Stimulated activated CD8-positive, alpha-beta memory T cell treated with anti-CD3 and anti-CD28 coated beads, Interleukin-7, amount 100 ng/mL, for 48 hours (primary cell): ENCODE measurements at places on chromosomes 2 and 18.

GRCh38 chr18:42641996-42642395 lies 473.5 kb downstream of the RIT2 start:
- DNase-seq, result no peak

DNA sequence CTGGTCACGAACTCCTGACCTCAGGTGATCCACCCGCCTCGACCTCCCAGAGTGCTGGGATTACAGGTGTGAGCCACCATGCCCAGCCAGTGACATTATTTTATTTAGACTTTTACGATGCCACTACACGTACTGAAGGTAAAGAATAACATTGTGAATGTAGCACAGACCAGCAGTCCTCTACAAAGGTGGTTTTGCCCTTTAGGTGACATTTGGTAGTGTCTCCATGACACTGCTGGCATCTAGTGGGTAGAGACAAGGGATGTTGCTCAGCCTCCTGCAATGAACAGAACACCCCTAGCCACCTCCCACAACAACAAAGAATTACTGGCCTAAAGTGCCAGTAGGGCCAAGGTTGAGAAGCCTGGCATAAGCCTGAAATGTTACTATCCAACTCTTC lies 69.5 kb downstream of the MYOM1 start:
- DNase-seq, result no peak

GRCh38 chr2:25489631-25490030 lies 147.9 kb upstream of the DNMT3A start:
- DNase-seq, result no peak

DNA sequence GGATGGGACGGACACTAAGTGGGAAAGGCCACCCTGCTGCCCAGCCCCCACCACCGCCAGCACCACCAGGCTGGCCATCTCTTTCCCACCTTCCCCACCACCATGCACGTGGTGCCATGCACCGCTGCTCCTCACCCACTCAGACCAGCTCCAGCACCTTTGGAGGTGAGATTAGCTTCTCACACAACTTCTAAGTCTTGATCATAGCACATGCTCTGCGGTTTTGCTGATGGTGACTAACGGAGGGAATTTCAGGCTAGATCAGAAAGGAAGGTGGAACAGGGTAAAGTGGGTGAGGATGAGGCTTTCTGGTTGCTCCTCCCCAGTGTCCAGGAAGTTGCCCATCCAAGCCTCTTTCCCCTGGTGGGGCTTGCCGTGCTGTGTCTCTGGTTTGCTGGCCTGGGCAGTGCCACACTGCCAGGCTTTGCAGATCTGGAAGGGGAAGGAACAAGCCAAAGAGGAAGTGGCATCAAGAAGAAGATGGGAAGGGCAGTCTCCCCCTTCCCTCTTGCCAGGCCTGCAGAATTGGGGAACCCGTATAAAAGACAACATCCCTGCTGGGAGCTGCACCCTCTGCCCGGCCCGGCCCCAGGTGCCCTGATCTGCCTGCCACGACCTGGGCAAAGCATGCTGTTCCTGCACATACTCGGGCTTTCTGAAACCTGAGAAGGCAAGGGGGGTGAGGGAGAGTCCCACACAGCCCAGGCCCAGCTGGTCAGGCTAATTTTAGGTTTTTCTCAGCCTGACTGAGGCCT lies 44.3 kb upstream of the CAB39 start:
- DNase-seq, result no peak

GRCh38 chr18:63000839-63001238 lies 285.5 kb downstream of the PHLPP1 start:
- DNase-seq, result no peak

DNA sequence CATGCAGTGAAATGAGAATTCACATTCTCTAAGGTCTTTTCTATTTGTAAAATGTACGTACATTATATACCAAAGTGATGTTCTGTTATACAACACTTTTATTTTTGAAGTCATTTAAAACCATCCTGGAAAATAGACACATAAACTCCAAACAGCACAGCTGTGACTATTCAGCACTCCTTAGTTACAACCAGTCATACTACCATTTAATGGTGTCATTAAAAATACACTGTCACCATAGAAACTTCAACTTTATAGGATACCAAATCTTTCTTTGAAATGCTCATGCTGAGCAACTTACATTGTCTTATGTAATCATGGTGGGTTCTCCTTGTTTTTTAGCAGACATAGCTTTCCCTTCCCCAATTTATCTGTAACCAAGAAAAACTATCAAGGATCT lies 85.3 kb downstream of the METTL4 start:
- no peak for DNase-seq

GRCh38 chr18:36328385-36328858 lies 30.9 kb downstream of the FHOD3 start:
- no peak for DNase-seq

- no peak for DNase-seq
Measured at GRCh38 chr18:5294113-5294456, 1.4 kb downstream of the ZBTB14 start.

- no peak for DNase-seq
Measured at GRCh38 chr18:66013969-66014368, 263.2 kb downstream of the CDH7 start.

DNA sequence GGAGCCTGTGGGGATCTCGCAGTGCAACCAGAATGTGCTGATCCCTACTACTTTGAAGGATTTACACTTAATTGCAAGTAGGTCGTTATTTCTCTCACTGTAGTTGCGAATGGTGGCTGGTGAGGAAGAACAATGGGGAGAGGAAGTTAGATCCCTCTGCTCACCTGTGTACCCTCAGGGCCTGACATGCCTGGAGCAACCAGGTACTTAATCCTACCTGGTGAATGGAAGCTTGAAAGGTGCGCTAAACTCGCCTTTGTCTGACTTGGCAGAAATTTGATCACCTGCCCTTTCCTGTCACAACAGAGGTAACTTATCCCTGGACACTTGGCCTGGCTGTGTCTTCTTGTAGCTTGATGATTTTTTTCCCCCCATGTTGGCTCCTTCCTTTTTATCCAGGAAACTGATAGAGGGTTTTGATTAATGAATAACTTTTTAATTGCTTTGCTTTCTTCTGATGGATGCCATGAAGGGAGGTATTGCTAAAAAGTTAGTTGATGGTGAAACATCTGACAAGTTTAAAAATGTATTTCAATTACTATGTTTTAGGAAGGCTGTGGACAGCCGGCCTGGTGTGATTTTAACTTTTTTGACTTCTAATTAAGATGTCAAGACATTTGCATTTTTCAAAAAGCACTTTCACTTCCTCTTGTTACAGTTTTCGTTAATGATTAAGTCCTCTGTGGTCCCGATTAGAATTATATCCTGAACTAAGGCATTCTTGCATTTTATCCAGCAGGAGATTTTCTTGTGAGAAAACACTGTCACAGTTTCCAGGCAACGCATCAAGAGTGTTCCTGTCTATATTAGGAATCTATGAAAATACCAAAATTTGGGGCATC lies 9.2 kb downstream of the SGPP2 start:
- no peak for DNase-seq

- no peak for DNase-seq
Measured at GRCh38 chr2:239187464-239188253, 213.2 kb downstream of the HDAC4 start.

GRCh38 chr2:72133721-72134407 lies 13.8 kb downstream of the CYP26B1 start:
- DNase-seq, result no peak

DNA sequence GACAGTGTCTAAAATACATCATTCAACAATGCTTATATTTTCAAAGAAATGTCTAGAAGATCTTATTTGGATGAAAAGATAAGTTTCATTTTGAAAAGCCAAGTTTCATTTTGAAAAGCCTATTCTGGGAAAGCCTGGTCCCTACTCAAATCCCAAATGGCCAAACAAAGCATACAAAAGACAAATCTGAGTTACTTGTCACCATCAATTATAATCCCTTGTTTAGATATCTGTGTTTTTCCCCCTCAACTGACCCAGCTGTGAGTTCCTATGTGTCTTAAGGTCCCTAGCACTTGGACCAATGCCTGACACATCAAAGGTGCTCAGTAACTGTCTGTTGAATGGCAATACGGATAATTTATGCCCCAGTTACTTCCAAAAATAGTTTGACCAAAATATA lies 52.3 kb upstream of the THOC1 start:
- no peak for DNase-seq

- no peak for DNase-seq
Measured at GRCh38 chr2:160295519-160296207, 95.6 kb upstream of the ITGB6 start.

DNA sequence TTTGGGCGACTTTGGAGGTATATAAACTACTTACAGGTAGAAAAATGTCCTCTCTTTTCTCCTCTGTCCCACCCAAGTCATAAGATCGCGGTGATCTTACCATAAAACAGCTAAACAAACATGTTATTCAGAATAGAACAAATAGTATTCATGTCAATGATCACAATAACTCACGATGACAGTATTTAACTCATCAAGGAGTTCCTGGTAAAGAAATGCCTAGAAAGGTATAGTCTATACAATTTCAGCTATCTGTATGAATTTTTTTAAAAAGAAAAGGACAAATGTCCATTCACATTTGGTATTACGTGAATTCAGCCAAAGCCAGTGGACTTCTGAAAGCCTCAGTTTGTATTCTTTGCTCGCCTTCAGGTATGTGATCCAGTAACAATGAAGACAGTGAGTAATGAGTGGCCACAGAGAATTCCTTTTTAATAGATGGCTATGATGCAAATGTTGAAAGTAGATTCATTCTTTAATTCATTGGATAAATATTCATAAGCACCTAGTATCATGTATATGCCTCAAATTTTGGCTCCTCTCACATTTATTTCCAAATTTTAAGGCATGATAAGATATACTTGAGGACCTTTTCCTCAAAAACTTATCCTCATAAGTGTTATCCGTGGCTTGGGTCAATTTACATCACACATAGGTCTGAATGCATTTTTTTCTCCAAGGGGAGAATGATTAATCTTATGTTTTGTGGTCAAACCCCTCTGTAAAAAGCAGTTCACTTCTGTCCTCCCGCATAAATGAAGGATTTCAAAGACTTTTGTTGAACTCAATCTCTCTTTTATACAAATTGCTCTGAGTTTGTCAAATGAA lies 20.3 kb downstream of the ABCB11 start:
- no peak for DNase-seq

DNA sequence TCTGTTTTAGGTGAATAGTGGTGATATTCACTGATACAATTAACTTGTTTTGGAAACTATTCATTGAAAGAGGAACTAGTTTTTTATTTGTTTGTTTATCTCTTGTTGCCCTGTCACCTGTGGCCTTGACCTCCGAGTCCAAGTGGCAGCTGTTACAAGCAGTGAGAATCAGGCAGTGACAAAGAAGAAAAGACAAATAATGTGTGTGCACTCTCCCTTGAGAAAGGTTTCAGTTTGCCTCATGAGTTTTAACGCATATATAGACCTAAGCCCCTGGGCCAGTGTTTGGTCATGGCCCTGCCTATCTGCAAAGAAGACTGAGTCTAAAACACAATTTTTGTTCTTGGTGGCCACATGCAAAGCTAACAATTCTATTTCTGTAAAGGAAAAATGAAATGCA lies 15.3 kb downstream of the KYNU start:
- no peak for DNase-seq

DNA sequence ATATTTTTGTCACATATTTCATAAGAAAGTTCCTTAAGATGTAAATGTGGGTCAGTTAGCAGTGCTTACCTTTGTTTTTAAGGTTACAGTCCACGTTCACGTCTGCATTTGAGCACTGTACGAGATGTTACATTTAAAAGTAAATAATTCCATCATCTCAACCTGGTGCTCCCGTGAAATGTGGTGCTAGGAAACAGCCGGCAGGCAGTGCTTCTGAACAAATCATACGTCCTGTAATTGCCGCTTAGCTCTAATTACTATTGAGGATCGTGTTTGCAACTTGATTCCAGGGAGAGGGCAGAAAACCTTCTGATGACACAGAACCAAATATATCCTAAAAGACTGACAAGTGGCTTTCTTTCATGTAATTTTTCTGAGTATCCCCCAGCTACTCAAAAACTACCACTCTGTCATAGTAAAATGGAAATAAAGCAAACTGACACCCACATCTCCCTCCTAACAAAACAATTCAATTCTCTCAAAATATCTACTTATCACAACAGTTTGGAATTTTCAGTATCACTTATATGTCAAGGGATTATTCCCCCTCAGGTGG lies 297.8 kb upstream of the SESTD1 start:
- DNase-seq, result no peak

DNA sequence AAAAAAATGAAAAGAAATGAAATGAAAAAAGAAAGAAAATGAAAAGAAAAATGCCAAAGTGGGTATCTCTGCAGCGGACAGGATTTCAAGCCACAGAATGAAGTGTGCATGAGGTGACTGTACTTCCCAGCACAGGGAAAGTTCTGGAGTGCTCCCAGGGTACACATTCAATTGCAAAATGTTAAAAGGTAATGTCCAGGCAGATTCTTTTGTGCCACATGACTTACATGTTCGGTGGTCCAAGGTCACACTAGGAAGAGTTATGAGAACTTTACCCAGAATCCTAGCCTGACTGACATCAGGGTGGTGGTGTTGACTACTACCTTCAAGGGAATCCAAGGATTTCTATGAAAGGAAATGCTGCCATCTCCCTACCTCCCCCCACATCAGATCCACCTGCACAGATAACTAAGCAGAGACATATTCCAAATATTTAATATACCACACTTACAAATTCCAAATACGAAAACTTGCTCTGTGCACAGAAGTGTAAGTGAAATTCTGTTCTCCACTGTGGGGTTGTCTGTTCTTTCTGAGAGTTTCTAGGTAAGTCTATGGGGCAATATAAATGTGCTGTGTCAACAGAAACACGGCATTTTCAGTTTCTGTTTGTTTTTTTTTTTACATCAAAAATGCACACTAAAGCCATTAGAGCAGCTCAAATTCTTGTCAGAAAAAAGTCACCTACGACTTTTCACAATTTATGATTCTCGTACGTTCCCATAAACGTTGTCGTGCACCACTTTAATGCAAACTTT lies 56.6 kb downstream of the CABYR start:
- DNase-seq, result no peak

DNA sequence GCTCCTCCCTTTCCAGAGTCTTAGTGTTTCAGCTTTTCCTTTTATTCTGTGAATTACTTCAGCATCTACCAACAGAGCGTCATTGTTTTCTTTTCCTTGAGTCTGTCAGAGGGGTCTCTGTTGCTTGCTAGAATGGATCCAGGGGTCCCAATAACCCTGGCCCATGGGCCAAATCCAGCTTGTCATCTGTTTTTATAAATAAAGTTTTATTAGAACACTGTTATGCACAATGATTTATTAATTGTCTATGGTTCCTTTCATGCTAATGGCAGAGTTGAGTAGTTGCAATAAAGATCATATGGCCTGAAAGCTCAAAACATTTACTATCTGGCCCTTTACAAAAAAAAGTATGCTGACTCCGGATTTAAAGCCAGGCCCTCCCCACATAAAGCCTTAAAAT lies 58.8 kb downstream of the MRPL35 start:
- DNase-seq, result no peak

- no peak for DNase-seq
Measured at GRCh38 chr2:224901121-224901676, 141.1 kb downstream of the DOCK10 start.
